ENCODE measurements at places on chromosomes 13 and 19. TPM values are rescaled to one million over a fixed set of nuclear protein-coding genes. Genes with fewer than 3 reads are reported as not detected.

The ZNF486 gene
- 14.3 TPM for total RNA-seq

The ZSCAN4 gene
- not detected for total RNA-seq

GRCh38 chr19:16366056-16366432 is 41.4 kb downstream of the KLF2 start:
- H3K4me1 ChIP-seq, result peaks cover 15% of the 10 kb centered on the region
- no peaks in the 10 kb centered on the region for H3K27me3 ChIP-seq
- no peak for DNase-seq
- H3K27ac ChIP-seq, result no peak overlapping the region

DNA sequence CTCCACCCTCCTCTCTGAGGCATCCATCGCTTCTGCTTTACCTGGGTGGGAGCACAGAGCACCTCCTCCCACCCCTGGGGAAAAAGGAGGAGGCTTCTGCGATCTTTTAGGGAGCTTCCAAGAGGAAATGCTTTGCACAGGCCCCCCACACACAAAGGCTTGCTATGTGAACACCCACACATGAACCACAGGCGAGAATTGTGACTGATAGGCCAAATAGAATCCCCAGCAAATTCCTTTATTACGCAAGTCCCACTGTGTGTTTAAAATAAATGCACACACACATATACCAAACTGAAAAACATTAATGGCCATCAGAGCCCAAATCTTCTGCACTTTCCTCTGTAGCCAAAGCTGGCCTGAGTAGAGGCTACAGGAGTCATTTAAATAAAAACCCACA is 50.6 kb downstream of the HSPH1 start:
- H3K27me3 ChIP-seq, result no peaks in the 10 kb centered on the region
- no peaks in the 10 kb centered on the region for H3K36me3 ChIP-seq
- DNase-seq, result no peak
- H3K4me3 ChIP-seq, result no peak overlapping the region

DNA sequence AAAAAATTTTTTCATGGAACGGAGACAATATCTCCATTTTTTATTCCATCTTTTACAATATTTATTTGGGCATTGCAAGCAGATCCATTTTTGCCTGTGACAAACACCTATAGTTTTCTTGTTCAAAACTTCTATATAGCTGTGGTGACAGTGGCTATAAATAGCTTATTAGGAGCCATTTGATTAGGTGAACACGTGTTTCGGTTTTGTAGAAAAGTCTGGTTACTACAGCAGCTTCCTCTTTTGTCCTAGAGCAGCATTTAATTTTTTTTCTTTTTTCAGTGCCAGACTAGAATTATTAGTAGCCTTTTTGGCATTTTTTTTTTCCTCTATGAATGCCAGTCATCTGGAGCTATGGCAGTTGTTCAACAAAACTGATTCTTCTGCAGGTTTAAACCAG is 123.5 kb downstream of the RXFP2 start:
- H3K36me3 ChIP-seq, result no peaks in the 10 kb centered on the region
- H3K4me3 ChIP-seq, result no peak overlapping the region
- H3K27me3 ChIP-seq, result no peaks in the 10 kb centered on the region
- no peak for DNase-seq
- no peak overlapping the region for H3K27ac ChIP-seq

The IGFL4 gene
- total RNA-seq, result 0.70 TPM

The YJEFN3 gene
- total RNA-seq, result 15.0 TPM

The SYNE4 gene
- total RNA-seq, result 0.30 TPM

DNA sequence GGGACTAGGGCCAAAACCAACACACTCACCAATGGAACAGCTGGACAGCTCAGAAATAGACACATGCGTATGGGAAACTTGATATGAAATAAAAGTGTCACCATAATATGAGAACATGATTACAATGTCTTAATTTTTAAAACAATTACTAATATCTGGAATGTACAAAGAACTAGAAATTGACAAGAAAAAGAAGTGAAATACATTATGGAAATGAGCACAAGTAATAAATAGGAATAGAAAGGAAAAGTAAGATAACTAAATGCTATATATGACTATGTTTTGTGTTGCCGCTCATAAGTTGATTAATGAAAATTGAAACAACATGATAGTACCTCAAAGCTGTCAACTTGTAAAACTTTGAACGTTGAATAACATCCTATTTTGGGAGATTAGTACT is 801.1 kb downstream of the SLITRK5 start:
- H3K4me3 ChIP-seq, result no peak overlapping the region
- H3K27ac ChIP-seq, result no peak overlapping the region
- no peaks in the 10 kb centered on the region for H3K4me1 ChIP-seq
- H3K27me3 ChIP-seq, result no peaks in the 10 kb centered on the region

The ATP8B3 gene
- 1.5 TPM for total RNA-seq

DNA sequence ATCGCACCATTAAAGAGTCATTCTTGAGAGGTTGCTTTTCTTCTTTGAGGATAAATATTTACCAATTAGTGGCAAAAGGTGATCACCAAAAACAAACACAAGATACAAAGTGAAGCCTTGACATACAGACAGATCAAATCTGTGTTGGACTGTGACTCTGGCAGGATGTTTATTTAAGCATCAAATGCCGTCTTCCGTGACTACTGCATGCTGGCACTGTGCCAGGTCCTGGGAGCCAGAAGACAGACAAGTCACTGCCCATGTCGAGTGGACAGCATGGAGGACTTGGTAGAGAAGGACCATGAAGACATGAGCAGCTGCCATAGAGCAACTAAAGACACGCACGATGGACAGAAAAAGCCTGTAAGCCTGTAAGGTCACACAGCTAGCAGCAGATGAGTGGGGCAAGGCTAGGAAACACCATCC is 92.8 kb upstream of the FARP1 start:
- peaks cover 4% of the 10 kb centered on the region for H3K36me3 ChIP-seq
- no peak overlapping the region for H3K27ac ChIP-seq
- no peak for DNase-seq
- H3K4me3 ChIP-seq, result no peak overlapping the region
- no peaks in the 10 kb centered on the region for H3K4me1 ChIP-seq
- no peaks in the 10 kb centered on the region for H3K27me3 ChIP-seq

The CPB2 gene
- total RNA-seq, result 0.44 TPM

DNA sequence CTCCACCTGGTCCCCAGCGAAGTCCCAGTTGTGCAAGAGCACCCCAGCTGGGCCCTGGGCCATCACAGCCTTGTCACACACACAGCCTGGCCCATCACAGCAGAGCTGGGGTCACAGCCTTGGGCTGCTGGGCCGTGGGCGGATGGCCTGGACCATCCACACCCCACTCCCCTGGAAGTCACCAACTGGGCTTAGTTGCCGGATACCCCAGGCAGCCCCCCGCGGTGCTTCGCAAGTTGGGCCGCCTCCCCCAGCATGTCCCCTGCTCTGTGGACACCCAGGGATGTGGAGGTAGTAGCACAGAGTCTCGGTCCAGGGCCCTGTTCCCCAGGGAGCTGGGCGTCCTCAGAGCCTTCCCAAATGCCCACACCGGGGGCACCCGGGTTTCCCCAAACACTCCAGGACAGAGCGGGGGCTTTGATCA is 4.5 kb upstream of the ZNF554 start:
- no peak for DNase-seq
- no peaks in the 10 kb centered on the region for H3K27me3 ChIP-seq
- no peak overlapping the region for H3K4me3 ChIP-seq
- H3K27ac ChIP-seq, result no peak overlapping the region
- H3K36me3 ChIP-seq, result peaks cover 3% of the 10 kb centered on the region
- peaks cover 3% of the 10 kb centered on the region for H3K4me1 ChIP-seq

The CACNG7 gene
- 25.3 TPM for total RNA-seq

Measured in neural crest cell (in vitro differentiated cells).